ENCODE measurements at places on chromosomes 1 and 21.
A peak's percentile ranks its signal among the peaks of the same experiment; 100 is the strongest.

GRCh38 chr1:22611530-22611947 lies 24.9 kb upstream of the C1QA start:
- DNase-seq: peak; percentile 64

DNA sequence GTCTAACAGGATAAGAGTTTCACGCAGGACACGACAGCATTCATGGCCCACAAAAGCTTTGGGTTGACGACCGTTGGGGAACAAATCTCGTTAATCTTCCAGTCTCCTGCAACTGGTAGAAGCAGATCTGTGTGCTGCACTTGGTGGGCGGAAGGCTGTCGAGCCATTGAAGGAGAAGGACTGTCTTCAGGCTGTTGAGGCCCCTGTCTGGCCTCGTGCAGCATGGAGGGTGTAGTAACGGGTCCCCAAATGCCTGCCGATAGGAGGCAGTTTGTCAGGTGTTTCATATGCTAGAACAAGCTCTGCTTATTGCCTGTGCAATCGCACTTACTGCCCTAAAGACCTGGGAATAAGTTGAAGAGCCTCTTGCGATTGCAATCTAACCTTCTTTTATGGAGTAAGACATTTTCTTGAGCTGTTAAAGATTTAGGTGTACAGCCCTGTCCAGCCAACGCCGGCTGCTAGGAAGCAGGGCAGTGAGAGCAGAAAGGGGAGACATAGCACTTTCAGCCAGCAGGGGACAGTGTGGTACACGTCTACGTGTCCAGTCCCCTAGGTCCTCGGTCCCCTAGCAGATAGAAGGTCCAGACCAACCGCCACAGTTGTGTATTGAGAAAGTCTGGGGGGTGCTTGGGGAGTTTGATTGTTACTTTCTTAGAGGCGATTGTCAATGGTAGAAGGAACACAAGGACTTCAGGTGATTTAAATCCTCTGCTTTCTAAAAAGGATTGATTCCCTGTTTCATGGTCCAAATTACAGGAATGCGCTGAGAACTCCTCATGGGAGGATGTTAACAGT lies 102.3 kb upstream of the TMPRSS2 start:
- DNase-seq: peak; percentile 71

DNA sequence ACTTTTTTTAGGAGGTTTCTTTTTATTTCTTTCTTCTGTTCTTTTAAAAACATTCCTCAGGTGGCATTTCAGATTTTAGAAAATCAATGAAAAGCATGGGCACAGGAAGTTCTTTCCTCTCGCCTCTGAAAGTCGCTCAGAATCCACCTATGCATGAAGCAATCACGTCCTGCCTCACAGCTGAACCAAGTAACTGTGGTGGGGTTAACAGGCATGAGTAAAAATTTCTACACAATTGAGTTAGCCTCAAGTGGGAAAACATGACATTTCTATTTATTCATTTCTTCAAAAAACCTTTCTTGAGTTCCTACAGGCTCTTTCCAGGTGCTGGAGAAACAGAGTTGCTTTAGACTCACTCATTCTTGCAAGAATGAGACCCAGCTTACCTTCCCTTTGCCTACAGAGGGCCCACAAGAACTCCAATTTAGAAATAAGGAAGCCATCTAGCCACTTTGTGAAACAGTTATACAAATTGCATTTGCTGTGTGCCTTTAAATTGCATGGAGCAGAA lies 508.9 kb upstream of the PKN2 start:
- no peak for DNase-seq

GRCh38 chr1:118989878-118990378 lies 1.8 kb upstream of the TBX15 start:
- DNase-seq: no peak

GRCh38 chr1:152697701-152698600 lies at the start of gene LCE2A:
Gene LCE2A (plus strand): TSS chr1:152698345. CDS start chr1:152698902, 557 bp downstream.
- no peak for DNase-seq

GRCh38 chr1:51622455-51622913 lies 5.6 kb downstream of the OSBPL9 start:
- peak; percentile 80 for DNase-seq

DNA sequence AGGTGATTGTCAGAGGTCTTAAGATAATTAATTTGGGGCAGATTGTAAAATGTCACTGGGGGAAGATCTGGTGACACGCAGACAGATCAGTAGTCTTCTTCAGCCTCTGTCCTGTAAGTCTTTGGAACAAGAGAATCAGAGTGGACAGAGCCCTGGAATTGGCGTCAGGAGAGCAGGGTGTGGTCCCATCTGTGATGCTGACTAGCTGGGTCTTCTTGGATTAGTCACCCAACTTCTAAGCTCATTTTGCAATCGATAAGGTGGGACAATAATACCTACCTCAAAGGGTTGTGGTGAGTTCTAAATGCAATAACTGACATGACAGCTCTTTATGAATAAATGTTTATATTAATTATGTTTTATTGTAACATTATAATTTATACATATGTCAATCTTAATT lies 4.8 kb downstream of the FASLG start:
- DNase-seq: no peak

DNA sequence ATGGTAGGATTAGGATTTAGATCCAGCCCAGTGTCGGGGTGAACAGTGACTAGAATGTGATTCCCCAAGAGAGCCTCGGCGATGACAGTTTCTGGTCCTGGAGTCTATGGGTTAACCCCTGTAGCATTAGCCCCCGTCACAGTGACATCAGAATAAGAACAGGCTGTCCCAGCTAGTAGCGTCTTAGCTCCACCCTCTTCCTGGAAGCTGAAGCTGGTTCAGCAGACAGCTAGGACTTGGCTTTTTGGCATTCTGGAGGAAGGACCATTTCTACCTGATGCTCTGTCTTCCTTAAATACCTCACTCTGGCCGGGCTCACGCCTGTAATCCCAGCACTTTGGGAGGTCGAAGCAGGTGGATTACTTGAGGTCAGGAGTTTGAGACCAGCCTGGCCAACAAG lies 5.0 kb downstream of the NDUFS2 start:
- DNase-seq: no peak

DNA sequence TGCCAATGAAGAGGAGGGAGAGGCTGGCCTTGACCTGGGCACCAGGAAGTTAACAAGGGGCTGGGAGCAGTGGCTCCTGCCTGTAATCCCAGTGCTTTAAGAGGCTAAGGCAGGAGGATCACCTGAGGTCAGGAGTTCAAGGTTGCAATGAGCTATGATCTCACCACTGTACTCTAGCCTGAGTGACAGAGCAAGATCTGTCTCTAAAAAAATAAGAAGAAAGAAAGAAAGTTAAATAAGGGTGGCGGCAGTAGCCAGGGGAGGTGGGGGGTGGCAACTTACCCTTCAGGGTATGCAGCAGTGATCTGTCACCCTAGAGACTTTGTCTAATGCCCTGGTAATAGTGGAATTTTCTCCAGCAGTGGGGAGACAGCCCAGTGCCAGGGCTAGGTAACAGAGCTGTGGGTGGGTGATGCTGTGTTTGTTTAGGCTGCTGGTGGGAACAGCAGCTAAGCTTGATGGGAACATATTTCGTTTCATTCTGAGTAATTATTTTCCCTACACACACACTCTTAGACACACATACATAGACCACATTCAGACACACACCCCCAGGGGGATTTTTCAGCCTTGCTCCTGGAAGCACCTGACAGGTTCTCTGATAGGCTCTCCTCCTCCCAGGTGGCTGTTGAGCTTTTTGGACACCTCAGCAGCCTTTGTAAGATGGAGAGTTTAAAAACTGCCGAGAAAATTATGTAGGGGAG lies 11.3 kb upstream of the SYT6 start:
- no peak for DNase-seq

DNA sequence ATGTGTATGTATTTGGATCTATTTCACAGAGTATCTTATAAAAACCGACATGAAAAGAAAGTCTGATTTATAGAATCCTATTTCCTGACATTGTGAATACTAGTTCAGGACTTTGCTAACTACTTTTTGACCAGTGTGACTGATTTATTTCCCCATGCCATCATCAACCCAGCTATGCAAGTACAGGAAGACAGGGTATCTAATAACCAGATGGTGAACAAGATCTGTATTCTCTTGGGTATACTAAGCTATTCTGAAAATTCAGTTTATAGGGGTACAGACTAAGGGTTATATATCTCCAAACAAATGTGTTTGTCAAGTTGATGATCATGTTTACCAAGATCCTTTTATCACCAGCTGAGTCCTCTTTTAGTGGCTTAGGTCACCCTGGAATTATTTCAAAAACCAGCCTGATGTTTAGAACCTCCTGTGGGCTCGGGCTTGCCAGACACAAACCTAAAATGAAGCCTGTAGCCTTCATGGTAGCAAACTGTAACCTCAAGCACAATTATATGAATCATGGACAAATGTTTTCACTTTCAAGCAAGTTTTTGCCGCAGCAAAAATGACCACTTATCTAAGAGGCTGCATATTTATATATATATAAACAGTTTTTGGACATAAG lies 185.1 kb downstream of the FGGY start:
- no peak for DNase-seq

GRCh38 chr1:116508984-116509980 lies 61.5 kb downstream of the CD58 start:
- DNase-seq: peak; percentile 67

GRCh38 chr1:21007876-21008275 lies 168.8 kb downstream of the EIF4G3 start:
- no peak for DNase-seq

- no peak for DNase-seq
Observed at GRCh38 chr1:93607814-93608186, 73.8 kb downstream of the BCAR3 start.

GRCh38 chr1:78591971-78592370 lies 28.3 kb upstream of the IFI44L start:
- DNase-seq: no peak

- DNase-seq: no peak
Observed at GRCh38 chr1:31273619-31274018, 23.0 kb downstream of the SNRNP40 start.

GRCh38 chr1:79193211-79194079 lies 186.9 kb upstream of the ADGRL4 start:
- peak; percentile 50 for DNase-seq

GRCh38 chr1:170657275-170657853 lies 6.6 kb upstream of the PRRX1 start:
- peak; percentile 36 for DNase-seq

- DNase-seq: no peak
Observed at GRCh38 chr1:214058076-214058475, 70.3 kb downstream of the PROX1 start.

GRCh38 chr1:109759513-109760334 lies 4.0 kb downstream of the EPS8L3 start:
- DNase-seq: no peak

GRCh38 chr21:28150778-28151177 lies 841.9 kb downstream of the LTN1 start:
- DNase-seq: no peak

DNA sequence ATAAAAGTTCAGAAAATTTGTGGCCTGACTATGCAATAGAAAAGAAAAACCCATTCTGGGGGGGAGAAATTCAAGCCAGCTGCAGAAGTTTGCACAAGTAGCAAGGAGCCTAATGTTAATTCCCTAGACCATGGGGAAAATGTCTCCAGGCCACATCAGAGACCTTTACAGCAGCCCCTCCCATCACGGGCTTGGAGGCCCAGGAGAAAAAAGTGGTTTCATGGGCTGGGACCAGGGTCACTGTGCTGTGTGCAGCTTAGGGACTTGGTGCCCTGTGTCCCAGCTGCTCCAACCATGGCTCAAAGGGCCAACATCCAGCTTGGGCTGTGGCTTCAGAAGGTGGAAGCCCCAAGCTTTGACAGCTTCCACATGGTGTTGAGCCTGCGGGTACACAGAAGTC lies 42.0 kb downstream of the IL23R start:
- peak; percentile 47 for DNase-seq

DNA sequence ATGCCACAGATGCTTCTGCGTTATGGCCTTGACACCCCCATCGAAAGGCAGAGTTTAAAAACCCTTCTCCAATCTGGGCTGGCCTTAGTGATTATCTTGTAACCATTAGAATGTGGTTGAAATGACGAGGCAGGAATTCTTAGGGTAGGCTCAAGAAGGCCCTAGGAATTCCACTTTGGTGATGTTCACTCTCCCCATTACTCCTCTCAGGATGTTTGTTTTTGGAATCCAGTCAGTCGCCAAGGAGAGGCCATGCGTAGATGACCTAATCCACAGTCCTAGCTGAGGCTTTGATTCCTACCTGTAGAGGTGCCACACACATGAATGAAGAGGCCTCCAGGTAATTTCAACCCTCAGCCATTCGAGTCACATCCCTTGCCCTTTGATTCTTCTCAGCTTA lies 318.2 kb downstream of the NEGR1 start:
- no peak for DNase-seq

GRCh38 chr1:111961016-111961415 lies 28.5 kb downstream of the KCND3 start:
- DNase-seq: no peak

DNA sequence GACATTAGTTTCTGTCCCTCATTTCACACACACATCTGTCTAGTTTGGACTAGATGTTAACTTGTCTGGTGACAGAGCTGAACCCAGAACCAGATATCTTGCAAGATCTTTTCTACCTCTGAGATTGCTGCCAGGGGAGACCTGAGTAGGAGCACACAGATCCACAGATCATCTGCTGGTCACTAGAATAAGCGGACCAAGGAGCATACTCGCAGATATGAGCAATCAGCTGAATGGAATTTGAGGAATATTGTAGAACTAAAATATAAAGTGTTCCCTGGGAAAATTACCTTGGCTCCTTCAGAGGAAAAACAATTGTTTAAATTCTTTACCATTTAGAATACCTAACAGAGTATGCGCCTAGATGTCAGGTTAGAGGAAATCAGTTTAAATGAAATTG lies 90.7 kb downstream of the TNFSF18 start:
- DNase-seq: no peak

DNA sequence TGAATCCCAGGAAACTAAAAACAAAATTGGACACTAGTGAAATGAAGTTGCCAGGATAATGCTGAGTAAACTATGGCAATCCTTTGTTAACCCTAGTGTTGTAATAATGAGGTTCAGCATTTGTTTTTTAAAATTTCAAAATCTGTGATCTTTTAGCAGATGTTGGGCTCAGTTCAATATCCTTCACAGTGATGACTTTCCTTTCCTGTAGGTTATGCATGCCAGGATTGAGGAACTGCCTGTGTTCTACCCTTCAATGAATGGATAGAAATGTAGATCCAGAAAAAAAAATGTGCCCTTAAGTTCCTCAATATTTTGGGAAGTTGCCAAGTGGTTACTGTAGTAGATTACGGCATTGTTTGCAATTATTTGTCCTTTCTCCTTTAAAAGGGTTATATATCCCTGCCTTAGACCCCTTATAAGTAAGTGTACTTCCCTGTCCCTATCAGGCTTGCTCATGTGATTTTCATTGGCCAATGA lies 35.5 kb upstream of the IRF2BP2 start:
- DNase-seq: peak; percentile 76

DNA sequence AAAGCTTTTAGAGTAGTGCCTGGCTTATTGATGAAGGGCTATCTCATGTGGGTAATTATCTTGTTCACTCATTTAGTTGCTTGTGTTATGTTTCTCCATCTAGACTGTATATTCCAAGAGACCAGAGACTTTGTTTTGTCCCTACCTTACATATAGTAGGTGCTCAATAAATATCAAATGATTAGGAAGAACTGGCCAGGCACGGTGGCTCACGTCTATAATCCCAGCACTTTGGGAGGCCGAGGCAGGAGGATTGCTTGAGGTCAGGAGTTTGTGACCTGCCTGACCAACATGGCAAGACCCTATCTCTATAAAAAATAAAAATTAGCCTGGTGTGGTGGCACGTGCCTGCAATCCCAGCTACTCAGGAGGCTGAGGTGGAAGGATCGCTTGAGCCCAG lies 9.0 kb downstream of the FBXO2 start:
- DNase-seq: no peak
